ENCODE measurements at places on chromosomes 5 and 9.

- DNase-seq = peak; percentile 63
Observed at GRCh38 chr5:154355129-154355611, 90.6 kb upstream of the SAP30L start.

- no peak for DNase-seq
Observed at GRCh38 chr9:114869845-114870244, 60.5 kb downstream of the TNFSF8 start.

DNA sequence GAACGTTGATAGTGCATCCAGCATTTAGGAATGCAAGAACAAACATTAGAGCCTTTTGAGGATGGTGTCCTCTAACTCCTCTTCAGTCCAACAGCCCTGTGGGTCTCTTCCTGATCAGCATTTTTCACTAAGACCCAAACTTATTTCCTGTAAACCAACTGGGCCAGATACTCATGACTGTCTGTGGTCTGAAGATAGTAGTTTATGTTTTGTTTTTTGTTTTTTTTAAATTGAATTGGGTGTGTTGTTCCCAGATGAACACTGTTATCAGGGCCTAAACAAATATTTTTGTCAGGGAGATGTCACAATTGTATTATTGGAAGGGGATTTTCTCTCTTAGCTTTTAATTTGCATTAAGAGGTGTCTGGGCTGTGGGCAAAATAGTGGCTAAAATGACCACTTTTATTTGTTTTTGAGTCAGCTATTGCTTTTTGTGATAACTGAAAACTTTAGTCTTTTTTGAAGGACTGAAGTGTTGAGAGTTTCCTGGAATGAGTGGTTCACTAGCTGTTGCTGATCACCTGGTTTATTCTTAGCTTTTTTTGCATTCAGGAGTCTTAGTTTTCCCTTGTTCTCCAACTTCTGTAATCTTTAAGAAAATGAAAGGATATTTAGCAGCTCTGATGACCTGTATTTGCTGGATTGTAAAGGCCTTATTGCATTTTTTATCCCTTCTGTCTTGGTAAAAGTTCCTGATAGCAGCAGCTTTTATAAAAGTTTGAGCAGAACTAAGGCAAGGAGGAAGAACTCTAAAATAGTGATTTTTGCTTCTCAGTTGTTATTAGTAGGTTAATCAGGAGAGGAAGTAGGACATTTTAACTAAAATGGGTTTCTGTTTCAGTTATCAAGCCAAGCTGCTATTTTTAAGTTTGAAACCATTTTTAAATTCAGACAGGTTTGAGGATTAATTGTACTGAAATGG is 5.5 kb downstream of the MAN2A1 start:
- DNase-seq = no peak

DNA sequence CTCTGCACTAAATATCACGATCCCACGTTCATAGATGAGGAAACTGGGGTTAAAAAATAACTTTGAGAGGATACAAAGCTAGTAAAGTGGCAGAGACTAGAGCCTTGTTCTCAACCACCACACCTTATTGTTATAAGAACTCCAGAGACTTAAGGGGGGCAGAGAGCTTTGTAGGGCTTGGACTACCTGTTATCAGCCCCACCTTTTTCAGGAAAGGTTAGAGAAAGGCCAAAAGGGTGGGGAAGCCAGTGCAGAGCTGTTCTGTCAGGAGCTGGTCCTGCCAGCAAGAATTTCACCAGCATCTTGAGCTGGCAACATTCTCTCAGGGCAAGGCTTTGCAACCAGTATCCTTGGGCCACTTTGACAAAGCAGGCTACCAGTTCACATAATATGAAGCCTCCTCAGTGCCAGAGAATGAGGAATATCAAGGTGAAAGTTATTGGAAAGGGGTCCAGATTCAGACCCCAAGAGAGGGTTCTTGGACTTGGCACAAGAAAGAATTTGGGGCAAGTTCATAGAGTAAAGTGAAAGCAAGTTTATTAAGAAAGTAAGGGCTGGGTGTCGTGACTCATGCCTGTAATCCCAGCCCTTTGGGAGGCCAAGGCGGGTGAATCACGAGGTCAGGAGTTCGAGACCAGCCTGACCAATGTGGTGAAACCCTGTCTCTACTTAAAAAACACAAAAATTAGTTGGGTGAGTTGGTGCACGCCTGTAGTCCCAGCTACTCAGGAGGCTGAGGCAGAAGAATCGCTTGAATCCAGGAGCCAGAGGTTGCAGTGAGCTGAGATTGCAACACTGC is 66.2 kb upstream of the CLINT1 start:
- peak; percentile 6 for DNase-seq

DNA sequence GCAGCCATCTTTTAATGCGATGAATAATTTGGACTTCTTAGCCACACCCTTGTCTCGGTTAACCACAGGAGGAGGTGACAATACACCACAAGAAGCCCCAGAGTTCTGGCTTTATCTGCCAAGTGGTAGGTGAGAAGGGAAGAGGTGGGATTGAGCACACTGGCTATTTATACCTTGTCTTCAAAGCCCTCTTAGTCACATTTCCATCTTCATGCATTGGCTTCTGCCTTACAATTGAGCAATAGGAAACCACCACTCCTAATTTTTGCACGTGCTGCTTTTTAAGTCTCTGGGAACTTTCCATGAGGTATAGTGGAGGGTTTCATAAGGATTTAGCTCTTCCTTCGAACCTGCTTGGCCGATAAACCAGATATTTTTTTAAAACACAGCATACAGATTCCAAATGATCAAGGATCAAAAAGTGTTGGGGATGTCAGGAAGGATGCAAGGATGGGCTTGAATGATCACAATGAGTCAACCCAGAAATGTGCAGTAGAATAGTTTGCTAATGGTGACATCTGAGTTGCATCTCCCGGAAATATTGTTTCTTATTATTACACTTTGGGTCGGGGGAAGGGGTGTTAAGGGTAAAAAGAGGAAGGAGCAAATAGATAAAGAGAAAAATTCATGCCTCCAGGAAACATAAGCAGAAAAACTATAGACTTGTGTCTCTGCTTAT is 25.5 kb downstream of the PLAC8L1 start:
- no peak for DNase-seq

GRCh38 chr9:2018764-2019558 is 3.8 kb downstream of the SMARCA2 start:
- DNase-seq = no peak

- no peak for DNase-seq
Observed at GRCh38 chr5:159851053-159851452, 65.2 kb upstream of the ADRA1B start.

GRCh38 chr9:115625251-115625650 is 507.3 kb upstream of the TNC start:
- DNase-seq = peak; percentile 66

DNA sequence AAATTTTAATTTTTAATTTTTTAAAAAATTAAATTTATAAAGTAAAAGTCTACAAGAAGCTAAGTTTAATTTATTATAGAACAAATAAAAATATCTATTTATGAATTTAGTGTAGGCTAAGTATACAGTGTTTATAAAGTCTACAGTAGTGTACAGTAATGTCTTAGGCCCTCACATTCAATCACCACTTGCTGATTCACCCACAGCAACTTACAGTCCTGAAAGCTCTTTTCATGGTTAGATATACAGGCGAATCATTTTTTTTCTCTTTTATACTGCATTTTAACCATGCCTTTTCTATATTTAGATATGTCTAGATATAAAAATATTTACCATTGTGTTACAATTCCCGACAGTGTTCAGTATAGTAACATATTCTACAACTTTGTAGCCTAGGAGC is 55.9 kb downstream of the PCSK1 start:
- DNase-seq = peak; percentile 20

DNA sequence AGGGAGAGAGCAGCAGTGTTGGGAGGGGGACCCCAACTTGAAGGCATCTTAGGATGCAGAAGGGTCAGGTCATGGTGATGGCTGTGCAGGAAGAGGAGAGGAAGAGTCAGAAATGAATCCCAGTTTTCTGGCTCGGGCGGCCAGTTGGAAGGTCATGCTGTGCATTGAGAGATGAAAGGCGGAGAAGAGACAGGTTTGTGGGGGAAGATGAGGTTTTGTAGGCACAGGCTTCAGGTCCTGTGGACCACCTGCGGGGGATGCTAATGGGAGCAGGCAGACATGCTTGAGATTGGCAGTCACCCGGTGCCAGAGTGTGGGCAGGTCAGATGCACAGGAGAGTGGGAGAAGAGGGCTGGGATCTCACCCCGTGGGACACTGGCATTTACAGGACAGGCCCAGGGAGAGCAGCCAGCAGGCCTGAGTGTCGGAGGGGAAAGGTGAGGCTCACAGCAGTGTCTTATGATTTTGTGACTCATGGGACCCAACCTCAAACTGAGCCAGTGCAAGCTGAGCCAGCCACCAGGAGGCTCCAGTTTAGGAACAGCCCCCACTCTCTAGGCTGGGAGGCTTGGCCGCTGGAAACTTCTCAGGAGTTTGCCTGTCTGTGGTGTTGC is 17.5 kb downstream of the STXBP1 start:
- no peak for DNase-seq

GRCh38 chr5:109775130-109775529 is 85.4 kb downstream of the MAN2A1 start:
- DNase-seq = no peak

- no peak for DNase-seq
Observed at GRCh38 chr5:96115147-96115807, 153.6 kb upstream of the ELL2 start.

GRCh38 chr5:91269198-91269597 is 113.9 kb downstream of the ARRDC3 start:
- DNase-seq = no peak

DNA sequence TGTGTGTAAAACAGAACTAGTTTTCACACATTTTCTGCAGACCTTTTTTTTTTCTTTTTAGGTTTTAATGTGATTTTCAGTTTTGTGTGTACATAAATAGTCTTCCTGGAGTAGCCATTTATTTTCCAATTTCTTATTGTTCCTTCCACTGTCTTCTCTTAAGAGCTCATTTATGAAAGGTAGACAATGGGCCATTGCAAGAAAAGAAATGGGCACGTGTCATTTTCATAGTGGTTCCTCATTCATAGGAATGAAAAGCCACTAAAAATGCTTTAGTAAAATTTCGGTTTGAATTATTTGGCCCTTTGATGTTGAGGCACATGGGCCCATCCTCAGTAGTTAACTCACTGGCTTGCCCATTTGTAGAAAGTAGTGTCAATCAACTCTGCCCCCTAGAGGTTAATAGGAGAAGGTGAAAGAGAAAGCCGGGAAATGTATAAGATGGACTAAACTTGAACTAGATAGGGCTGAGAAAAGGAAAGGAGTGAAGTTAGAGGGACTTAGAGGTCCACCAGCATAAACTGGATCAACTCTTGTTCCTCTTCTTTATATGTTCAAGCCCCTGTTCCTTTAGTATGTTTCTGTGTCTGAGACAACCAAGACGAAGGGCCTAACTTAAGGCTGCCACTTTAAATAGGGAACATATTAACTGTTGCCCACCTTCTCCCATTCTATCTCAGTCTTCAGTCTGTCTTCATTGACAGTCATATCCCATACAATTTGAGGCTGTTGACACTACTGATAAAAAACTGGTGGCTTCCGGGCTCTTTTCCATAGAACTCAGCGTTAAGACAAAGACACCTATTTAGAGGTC is 72.6 kb downstream of the SMARCA2 start:
- peak; percentile 63 for DNase-seq

DNA sequence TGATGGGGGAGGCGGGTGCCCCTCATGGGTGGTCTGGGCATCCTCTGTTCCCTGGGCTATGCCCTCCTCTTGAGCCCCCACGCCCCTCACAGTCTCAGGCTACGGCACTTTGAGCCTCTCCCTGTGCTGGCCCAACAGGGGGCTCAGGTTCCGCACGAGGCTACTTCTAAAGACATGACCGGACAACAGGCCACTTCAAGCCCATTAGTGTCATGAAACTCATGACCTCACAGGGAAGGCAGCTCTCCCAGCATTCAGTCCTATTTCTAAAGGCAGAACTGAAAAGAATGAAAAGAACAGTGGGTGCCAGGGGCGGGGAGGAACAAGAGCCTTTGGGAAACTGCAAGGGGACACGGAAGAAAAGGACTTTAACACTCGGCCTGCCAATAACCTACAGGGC is 45.0 kb downstream of the COL23A1 start:
- no peak for DNase-seq

DNA sequence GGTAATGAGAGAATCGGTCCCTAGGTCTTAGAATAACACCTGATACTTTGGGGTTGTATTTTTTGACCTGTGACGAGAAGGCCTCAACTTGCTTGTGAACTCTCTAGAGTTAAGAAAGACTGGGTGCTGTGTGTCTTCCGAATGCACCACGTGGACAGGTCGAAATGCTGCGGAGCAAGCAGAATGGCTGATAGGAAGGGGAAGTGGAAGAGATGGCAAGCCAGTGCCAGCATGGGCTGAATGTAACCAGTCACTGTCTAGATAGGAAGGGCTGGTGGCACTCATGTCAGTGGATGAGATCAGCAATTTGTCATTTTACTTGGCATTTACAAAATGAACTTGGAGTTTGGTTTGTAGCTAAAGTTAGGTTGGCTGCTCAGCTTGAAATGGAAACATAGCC is 5.6 kb downstream of the OTULINL start:
- no peak for DNase-seq

GRCh38 chr5:163916376-163916775 is 411.0 kb downstream of the MAT2B start:
- no peak for DNase-seq

- no peak for DNase-seq
Observed at GRCh38 chr5:90353254-90353653, 56.3 kb downstream of the CETN3 start.

- no peak for DNase-seq
Observed at GRCh38 chr5:101686536-101687157, 609.4 kb downstream of the SLCO4C1 start.
